Activated naive CD8-positive, alpha-beta T cell treated with anti-CD3 and anti-CD28 coated beads for 36 hours (primary cell): ENCODE measurements at places on chromosomes 6 and 20.

DNA sequence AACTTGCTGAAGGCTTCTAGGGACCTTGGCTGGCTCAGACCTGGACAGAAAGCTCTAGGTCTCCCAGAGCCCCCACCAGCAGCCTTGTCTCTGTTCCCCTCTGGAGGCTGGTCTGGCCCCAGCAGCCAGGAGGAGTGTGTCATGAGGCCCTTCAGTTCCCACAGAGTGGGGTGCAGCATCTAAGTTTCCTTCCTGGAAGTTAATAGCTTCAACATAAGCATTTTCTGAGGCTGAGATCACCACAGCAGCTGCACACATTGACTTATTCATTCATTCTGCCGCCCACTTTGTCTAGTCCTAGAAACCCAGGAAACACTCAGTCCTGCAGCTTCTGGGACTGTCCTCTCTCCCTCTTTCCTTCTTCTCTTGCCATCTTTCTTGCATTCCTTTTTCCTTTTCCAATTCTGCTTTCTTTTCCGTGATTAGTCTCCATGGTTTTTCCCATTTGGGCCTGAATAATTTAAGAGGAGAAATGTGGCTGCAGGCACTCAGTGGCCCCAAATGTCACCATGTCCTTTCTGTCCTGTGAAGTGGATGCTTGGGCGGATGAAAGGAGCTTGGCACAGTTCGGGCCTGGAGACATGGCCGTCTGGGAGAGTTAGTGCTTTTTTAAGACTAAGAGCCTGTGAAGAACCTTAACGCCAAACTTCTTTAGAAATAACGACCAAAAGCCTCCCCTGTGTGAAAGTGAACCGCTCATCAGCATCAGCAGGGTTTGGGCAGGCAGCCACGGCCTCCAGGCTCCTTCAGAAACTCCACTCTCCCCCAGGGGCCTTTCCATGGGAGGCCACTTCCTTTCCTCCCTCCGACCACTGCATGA lies 31.0 kb upstream of the PCMTD2 start:
- no peak for DNase-seq

- no peak for DNase-seq
These were observed 43.1 kb downstream of the TM9SF4 start for GRCh38 chr20:32152421-32153155.

DNA sequence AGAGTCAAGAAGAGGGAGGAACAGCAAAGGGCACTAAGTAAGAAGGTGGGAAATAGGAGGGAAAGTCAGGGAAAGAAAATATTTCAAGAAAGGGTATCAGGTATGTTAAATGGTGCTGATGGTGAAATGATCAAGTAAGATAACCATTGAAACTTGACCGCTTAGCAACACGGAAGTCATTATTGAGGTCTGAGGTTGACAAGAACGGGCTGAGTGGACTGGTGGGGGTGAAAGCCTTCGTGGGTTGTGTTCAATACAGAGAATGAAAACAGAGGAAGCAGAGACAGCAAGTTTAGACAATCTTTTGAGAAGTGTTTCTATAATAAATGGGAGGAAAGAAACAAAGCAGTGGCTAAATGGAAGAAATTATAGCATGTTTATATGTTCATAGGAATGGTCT lies 72.0 kb downstream of the LIN28B start:
- DNase-seq = no peak

DNA sequence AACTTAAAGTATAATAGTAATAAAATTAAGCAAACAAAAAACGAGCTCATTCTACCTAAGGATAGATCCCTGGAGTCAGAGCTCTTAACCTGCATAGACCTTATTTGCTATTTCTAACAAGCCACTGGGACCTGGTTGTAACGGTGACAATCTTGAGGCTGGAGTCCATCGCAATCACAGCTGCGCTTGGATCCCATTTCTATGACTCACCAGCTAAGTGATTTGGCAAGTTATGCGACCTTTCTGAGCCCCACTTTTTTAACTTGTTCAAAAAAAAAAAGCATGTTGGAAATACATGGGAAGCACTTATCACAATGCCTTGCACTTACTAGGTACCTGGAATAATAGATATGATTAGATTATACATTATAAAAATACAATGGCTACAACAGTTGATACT lies 389.5 kb upstream of the CDH4 start:
- DNase-seq = no peak

GRCh38 chr20:48311956-48312355 lies 515.8 kb downstream of the PREX1 start:
- no peak for DNase-seq

DNA sequence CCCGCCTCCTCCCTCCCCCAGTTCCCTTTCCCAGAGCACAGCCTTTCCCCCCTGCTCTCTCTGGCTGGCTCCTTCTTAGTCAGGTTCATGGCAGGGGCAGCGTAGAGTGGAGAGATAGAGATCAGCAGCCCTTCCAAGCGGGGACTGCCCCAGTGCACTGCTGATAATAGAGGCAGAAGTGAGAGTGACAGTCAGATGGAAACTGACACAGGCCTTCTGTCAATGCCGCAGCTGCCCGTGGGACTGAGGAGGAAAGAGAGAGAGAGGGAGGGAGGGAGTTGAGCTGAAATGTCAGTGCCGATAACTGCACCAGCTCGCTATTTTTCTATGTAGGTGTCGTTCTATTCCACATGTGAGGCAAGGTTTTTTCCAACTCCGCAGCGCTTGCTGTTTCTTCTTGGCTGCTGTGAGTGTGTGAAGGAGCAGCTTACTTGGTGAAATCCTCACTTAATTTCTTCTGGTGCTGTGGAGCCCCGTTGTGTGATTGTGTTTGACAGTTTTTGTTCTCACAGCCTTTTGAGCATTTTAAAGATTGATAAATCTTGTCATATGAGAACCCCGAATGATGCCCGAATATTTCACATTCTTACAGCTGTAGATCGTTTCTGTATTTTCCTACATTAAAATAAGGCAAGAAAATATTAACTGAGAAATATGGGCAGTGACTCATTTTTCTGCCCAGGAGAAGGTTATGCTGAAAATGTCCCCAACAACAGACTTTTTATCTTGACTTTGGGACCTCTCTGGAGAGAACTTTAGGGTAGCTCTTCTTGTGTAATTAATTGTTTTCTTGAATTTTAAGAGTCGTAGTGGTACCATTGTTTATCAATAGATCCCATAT lies 386.4 kb upstream of the MMS22L start:
- peak; percentile 14 for DNase-seq

GRCh38 chr20:63253438-63254231 lies 628 bp downstream of the NKAIN4 start:
- DNase-seq = no peak

DNA sequence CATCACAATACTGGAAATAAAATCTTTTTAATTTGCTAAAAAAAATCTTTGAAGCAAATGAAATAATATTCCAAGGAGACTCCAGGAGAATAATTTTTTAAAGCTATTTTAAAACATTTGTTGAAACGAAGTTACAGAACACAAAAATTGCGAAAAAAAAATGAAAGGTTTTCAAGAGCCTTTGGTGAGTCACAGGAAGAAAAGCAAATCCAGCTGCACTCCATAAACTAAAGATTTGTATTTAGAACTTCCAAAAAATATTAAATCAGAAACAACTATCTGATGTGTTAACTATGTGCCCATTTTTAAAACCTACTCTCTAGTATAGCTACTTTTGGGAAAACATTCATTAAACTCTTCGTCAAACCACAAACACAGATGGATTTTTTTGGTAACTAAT lies 23.6 kb downstream of the PDSS2 start:
- DNase-seq = no peak

- no peak for DNase-seq
These were observed 392 bp upstream of the SLC2A10 start for GRCh38 chr20:46709055-46709458.

DNA sequence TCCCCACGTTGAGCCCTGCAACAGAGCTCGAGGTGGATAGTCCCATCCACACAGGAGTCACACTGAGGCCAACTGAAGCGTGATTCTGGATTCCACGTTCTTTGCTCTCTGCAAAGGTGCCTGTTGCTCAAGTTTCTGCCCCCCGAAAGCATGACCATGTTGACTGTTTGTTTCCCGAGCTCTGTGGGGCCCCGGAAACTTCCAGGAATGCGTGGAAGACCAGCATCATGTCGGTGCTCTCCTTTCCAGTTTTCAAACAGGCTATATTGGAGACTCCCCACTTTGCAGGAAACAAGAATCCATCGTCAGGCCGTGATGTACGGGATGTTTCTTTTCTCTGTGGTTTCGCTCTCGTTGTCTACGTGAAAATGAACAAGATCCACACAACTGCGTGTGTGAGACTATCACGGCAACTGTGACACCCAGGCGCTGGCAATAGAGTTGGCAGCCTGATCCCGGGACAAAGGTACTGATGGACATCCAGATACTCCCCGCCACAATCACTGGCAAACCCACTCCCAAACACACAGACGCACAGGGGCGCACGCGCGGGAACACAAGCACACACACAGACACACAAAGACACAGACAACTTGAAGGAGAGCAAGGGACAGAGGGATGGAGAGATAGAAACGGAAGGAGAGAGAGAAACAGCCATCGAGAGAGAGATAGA lies 444.6 kb upstream of the DEFB115 start:
- DNase-seq = no peak

- no peak for DNase-seq
These were observed 524.9 kb downstream of the PHF3 start for GRCh38 chr6:64160486-64160885.

DNA sequence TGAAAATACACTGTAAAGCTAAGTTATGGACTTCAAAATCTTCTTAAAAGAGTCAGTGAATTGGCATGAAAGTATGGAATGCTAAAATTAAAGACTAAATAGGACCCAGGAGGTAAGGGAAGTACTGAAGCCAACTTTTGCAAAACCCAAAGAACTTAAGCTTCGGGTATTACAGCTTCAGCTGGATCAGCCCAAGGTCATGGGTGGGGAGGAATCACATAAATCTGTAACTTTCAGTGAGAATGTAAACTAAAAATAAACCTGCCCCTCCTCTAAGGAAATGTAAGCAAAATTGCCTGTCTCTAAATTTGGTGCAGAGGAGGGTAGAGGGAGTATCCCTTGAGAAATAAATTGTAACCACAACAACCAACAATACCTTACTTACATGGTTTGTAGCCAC lies 4.4 kb upstream of the MUC21 start:
- DNase-seq = no peak

GRCh38 chr6:29236060-29236459 lies 65.4 kb downstream of the OR2J2 start:
- DNase-seq = no peak

DNA sequence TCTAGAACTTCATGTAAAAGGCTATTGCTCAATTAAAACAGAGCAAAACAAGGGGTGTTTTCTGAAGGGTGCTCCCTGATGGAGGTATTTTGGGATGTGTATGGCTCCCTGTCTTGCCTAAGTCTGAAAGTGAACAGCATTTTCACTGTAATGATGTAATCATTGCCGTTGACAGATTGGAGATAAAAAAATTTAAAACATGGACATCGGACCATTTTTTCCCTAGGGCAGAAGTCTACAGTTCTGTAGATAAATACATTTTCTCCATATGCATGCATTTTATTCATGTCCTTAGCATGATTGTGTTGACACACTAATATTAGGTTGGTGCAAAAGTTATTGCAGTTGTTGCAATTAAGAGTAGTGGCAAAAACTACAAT lies 85.1 kb upstream of the ATXN1 start:
- DNase-seq = no peak

- DNase-seq = no peak
These were observed 61.6 kb downstream of the TRDN start for GRCh38 chr6:123575188-123575587.

DNA sequence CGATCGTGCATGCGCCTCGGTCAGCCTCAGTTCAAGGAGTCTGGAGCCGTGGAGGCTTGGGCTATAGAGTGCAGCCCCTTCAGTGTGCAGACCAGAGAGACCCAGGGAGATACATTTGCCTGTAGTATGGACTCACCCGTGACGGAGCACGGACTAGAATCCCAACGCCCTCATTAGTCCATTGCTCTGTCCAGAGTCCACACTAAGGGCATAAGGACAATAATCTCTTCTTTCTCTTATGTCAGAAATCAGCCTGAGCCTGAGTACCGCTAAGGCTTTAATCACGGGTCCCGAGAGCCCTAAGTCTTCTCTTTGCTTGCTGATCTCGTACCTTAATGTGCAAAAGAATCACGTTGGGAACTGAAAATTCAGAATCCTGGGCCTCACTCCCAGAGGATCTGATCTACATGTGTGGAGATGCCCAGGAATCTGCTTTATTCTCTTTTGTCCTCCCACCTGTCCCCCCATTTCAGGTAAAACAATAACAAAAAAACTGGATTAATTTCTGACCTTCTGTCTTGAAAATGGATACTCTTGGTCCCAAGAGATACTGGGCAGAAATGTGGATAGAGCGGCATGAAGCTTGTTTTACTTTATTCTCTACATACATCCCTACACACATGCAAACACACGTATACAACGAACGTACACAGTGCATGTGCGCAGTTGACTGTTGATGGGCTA lies 671 bp downstream of the BPHL start:
- DNase-seq = no peak

- DNase-seq = no peak
These were observed 496.3 kb upstream of the MAP3K7 start for GRCh38 chr6:91083211-91083610.

DNA sequence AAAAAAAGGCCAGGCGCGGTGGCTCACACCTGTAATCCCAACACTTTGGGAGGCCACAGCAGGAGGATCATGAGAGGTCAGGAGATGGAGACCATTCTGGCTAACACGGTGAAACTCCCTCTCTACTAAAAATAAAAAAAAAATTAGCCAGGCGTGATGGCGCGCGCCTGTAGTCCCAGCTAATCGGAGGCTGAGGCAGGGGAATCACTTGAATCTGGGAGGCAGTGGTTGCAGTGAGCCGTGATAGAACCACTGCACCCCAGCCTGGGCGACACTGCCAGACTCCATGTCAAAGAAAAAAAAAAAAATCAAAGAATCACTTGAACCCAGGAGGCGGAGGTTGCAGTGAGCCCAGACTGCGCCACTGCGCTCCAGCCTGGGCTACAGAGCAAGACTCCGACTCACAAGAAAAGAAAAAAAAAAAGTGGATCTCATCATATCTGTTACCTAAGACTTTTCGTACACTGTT lies 4.2 kb downstream of the RBM39 start:
- DNase-seq = no peak

DNA sequence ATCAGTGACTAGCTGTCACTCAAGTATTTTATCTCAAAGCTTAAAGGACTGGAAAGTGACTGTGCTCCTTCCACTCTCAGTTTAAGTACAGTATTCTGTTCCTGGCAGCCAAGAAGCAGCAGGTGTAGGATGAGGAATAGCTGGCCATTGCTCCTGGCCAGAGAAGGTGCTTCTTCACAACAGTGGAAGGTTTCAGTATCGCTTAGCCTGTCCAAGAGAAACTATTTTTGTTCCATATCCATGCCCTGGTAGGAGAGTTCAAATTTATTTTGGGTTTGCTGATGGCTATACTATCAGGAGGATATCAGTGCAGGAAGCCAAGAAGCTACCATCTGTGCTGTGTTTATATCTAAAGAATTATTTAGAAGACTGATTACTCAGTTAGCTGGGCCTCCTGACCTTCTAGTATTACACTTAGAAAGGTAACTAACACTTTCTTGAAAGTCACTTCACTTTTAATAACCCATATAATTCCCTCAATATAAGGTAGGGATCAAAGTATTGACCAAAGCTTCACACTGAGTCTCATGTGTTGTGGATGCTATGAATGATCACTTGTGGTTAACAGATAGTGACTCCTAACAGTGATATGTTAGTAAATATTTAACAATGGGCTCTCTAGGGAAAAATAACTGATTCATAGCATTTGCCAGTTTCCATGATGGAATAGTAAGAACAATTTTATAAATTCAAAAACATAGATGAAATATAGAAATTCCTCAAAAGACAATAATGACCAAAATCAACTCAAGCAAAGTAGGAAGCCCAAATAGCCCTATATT lies 99.9 kb downstream of the AIG1 start:
- no peak for DNase-seq
